Naive B cell (primary cell): ENCODE measurements at places on chromosomes 2 and 18. TPM values are rescaled to one million over a fixed set of nuclear protein-coding genes. Genes with fewer than 3 reads are reported as not detected.

GRCh38 chr18:36454245-36454644 is 156.7 kb downstream of the FHOD3 start:
- no peaks in the 10 kb centered on the region for H3K36me3 ChIP-seq
- H3K27ac ChIP-seq, result no peak overlapping the region
- no peak for DNase-seq
- no peaks in the 10 kb centered on the region for H3K4me1 ChIP-seq

The PLCL1 gene
- not detected for polyA plus RNA-seq

DNA sequence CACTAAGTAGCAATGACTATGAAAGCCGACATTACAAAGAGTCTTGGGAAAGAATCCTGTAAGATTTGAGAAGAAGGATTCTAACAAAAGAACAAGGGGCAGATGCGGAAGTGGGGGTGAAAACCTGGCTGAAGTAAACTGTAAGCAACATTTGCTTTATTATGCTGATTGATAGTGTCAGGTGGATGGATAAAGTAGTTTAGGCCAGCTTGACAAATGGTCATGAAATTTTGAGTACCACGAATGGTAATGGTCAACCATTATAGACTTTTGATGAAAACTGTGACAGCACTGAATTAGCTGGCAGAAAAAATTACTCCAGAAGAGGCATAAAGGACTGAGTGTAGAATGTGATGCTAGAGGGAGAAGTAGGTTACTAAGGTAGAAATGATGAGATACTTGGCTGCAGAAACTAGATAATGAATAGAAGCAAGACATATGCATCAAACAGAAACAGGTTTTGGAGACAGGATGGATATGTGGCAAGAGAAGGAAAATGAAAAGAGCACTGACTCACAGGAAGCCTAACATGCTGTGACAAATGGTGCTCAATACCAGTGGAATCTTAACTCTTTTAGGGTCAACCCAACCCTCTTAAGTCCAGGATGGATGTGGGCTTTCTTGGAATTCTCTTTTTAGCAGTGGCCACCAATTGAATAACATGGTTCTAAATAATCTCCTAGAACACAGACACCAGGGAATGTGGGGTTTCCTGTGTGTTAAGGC is 6.8 kb downstream of the THUMPD2 start:
- H3K4me1 ChIP-seq, result peaks cover 17% of the 10 kb centered on the region
- no peaks in the 10 kb centered on the region for H3K27me3 ChIP-seq
- H3K36me3 ChIP-seq, result peaks cover 7% of the 10 kb centered on the region
- no peak overlapping the region for H3K27ac ChIP-seq
- no peak for DNase-seq

- H3K4me1 ChIP-seq, result no peaks in the 10 kb centered on the region
- no peak overlapping the region for H3K27ac ChIP-seq
- H3K36me3 ChIP-seq, result no peaks in the 10 kb centered on the region
- no peak overlapping the region for H3K4me3 ChIP-seq
- peaks cover 31% of the 10 kb centered on the region for H3K27me3 ChIP-seq
Measured at GRCh38 chr2:238688193-238689153, 159.4 kb upstream of the TWIST2 start.

DNA sequence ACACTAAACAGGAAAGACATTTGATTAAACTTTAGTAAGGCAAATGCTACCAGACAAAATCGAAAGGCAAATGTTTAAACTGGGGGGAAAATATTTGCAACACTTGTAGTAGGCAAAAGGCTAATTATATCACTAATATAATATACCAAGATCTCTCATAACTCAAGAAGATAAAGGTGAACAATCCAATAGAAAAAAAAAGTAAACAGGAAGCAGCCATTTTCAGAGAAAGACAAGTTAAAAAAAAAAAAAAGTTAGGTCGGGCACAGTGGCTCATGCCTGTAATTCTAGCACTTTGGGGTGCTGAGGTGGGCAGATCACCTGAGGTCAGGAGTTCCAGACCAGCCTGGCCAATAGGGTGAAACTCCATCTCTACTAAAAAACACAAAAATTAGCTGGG is 4.4 kb upstream of the ACTG2 start:
- peaks cover 23% of the 10 kb centered on the region for H3K27me3 ChIP-seq
- no peaks in the 10 kb centered on the region for H3K36me3 ChIP-seq
- H3K4me1 ChIP-seq, result no peaks in the 10 kb centered on the region
- no peak overlapping the region for H3K4me3 ChIP-seq
- DNase-seq, result no peak

DNA sequence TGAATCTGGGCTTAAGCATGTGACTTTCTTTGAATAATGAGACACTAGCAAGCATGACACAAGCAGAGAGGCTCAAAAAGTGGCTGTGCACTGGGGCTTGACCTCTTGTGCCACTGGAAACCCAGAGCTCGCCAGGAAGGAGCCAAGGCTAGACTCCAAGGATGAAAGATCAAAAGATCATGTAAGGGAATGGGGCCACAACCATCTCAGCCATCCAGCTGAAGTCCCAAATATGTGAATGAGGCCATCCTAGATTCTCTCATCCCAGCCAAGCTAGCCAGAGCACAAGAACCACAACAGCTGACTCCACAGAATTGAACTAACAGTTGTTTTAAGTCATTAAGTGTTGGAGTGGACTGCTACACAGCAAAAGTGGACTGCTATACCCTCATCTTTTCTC is 288.1 kb downstream of the CCDC178 start:
- H3K4me1 ChIP-seq, result no peaks in the 10 kb centered on the region
- H3K36me3 ChIP-seq, result no peaks in the 10 kb centered on the region
- no peak for DNase-seq
- peaks cover 5% of the 10 kb centered on the region for H3K27me3 ChIP-seq

The ABCG5 gene
- not detected for polyA plus RNA-seq

DNA sequence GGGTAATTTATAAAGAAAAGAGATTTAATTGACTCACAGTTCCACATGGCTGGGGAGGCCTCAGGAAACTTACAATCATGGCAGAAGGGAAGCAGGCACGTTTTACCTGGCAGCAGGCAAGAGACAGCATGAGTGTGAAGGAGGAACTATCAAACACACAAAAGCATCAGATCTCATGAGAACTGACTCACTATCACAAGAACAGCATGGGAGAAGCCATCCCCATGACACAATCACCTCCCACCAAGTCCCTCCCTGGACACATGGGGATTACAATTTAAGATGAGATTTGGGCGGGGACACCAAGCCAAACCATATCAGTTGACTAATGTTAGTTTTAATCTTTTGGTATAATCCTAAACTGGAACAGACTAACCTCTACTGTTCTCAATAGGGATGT is 49.1 kb upstream of the CPO start:
- no peaks in the 10 kb centered on the region for H3K4me1 ChIP-seq
- H3K27ac ChIP-seq, result no peak overlapping the region
- H3K27me3 ChIP-seq, result no peaks in the 10 kb centered on the region
- no peak for DNase-seq
- H3K36me3 ChIP-seq, result no peaks in the 10 kb centered on the region
- no peak overlapping the region for H3K4me3 ChIP-seq
